ENCODE measurements at places on chromosomes 7 and 10.

DNA sequence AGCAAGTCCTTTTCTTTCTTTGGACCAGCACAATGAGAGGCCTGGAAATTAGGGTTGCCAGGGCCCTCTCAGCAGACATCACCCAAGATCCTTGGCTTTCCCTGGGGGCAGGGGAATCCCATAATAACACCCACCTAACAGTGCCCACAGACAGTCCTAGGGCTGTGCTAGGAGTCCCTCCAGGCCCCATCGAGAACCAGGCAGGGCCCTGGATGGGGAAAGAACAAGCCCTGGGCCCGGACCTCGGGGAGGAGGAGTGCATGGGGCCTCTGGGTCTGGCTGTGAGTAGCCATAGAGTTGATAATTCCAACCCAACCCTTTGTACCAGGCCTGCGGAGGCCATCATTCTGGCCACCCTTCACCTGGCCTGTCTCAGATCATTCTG, 201.2 kb upstream of the ZMIZ1 start:
- DNase-seq: no peak

GRCh38 chr10:124629415-124629814, 114.8 kb downstream of the FAM53B start:
- no peak for DNase-seq

DNA sequence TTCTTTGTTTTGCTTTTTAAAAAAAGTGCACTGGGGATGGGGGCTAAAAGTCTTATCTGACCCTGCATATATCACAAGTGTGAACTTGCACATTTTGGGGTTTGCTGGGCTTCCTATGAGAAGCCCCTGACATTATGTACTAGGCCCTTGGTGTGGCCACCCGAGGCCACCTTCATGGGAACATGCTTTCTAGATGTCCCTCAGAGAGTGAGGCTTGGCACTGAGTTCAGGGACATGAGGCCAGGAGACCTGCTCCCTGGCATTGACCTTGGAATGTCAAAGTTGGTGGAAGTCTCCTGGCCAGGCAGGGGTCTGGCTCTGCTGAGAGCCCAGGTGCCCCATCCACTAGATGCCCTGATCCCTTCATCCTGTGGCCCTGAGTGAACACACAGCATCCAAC, 536.2 kb downstream of the TCERG1L start:
- DNase-seq: no peak

DNA sequence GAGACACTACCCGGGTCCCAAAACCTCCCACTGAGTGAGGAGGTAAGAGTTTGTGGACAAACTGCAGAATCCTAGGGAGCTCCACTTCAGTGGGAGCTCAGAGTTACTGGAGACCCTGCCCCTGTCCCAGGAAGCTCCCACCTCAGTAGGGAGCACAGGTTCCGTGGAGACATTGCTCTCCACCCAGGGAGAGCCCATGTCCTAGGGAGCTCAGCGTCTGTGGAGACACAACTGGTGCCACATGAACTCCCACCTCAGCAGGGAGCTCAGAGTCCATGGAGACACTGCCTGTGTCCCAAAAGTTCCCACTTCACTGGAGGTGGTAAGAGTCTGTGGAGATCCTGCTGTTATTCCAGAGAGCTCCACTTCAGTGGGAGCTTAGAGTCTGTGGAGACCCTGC, 6.3 kb downstream of the MYO1G start:
- DNase-seq: no peak

DNA sequence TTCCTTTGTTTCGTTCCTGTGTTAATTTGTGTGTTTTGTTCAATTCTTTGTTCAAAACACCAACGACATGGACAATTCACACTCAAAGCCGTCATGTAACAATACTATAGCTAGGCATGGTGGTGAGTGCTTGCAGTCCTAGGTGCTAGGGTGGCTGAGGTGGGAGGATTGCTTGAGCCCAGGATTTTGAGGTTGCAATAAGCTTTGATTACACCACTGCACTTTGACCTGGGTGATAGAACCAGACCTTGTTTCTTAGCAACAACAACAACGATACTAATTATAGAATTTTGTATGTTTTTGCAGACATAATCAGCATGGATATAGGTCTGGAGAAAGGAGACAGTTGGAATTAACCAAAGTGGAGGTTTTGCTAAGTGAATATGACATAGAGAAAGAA, 936.2 kb downstream of the PCDH15 start:
- no peak for DNase-seq

DNA sequence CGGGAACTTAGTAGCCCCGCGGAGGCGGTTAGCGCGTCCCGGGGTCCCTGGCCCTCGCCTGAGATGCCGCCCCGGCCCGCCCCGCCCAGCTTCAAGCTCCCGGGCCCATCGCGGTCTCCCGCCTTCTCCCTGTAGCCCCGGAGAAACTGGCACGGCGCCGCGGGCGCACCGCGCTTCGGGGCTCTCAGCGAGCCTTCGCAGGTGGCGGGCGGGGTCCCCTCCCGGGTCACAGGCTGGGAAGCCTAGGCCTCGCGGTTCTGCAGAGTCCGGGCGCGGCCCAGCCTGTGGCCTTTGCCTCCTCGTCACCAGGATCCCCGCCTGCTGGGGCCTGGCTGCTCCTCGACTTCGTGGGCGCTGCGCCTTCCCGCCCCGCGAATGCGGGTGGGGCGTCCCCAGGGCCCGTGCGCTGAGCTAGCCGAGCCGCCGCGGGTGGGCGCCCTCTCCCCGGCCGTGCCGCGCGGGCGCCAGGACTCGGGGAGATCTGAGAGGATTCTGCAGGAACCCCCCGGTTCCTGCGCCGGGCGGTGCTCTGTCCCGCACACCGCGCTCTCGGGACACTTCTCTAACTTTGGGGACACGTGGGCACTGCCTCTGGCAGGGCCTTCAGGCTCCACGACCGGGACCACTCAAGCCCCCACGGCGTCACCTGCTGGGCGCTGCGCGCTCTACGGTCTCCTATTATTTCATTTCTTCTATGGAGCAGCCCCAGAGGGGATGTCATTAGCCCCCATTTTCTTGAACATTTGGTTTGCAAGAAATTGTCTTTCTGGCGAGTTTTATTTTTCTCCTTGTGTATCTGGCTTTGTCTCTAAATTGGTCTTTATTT, 682 bp upstream of the RGS10 start:
- DNase-seq: no peak

- DNase-seq: no peak
Measured at GRCh38 chr7:47368190-47368812, 213.6 kb downstream of the TNS3 start.

DNA sequence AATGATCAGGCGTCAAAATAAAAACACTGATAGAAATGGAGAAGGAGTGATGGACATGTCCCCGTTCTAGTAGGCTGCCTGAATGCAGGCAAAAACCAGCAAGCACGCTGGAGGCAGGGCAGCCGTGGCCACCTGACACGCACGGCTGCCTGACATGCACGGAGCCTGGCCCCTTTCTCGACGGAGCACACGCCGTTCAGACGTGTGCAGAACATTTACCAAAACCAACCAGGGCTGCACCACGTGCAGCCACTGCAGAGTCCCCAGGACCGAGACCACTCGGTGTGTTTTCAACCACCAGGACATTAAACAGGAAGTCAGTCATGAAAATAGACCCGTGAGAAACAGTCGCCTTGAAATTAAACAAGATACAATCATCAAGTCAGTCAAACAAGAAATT, 61.9 kb upstream of the NKX6-2 start:
- no peak for DNase-seq

DNA sequence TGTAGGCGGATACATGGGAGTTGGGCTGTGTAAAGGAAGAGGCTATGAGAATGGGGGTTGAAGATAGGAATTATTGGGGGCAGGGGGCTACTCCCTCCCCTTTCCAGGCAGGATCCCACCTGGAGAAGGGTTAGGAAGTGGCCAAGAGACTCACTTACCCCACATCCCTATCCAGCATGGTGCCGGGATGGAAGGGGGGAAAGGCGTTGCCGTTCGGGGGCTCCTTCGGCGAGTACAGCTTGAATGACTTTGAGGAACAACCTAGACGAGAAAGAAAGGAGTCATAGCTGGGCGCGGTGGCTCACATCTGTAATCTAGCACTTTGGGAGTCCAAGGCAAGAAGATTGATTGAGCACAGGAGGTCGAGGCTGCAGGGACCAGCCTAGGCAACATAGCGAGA, 8.9 kb downstream of the LDB1 start:
- DNase-seq: no peak

- DNase-seq: no peak
Measured at GRCh38 chr7:130435311-130435854, 5.4 kb downstream of the CEP41 start.

DNA sequence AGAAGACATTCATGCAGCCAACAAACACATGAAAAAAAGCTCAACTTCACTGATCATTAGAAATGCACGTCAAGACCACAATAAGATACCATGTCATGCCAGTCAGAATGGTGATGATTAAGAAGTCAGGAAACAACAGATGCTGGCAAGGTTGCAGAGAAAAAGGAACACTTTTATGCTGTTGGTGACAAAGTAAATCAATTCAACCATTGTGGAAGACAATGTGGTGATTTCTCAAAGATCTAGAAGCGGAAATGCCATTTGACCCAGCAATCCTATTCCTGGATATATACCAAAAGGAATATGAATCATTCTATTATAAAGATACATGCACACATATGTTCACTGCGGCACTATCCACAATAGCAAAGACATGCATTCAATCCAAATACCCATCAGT, 77.6 kb downstream of the C10orf90 start:
- DNase-seq: no peak

DNA sequence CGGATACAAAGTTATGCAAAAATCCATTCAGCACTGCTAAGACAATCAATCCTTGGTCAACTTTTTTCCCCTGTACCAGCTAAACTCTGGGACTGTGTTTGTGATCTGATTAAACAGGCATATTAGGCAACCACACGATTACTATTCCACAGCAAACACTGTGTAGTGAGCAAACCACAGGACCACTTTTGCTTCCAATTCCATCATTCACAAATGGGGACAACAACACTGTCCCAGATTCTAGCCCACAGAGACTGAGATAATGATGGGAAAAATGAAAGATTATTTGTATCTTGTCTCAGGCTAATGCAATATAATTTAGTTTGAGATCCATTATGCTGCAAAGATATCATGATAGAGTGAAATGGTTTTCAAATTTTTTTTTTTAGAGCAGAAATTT, 163.7 kb upstream of the AOAH start:
- no peak for DNase-seq

- no peak for DNase-seq
Measured at GRCh38 chr10:30045961-30046360, 13.4 kb downstream of the JCAD start.

- DNase-seq: peak; percentile 35
Measured at GRCh38 chr7:119175911-119176627, 951.6 kb downstream of the ANKRD7 start.

DNA sequence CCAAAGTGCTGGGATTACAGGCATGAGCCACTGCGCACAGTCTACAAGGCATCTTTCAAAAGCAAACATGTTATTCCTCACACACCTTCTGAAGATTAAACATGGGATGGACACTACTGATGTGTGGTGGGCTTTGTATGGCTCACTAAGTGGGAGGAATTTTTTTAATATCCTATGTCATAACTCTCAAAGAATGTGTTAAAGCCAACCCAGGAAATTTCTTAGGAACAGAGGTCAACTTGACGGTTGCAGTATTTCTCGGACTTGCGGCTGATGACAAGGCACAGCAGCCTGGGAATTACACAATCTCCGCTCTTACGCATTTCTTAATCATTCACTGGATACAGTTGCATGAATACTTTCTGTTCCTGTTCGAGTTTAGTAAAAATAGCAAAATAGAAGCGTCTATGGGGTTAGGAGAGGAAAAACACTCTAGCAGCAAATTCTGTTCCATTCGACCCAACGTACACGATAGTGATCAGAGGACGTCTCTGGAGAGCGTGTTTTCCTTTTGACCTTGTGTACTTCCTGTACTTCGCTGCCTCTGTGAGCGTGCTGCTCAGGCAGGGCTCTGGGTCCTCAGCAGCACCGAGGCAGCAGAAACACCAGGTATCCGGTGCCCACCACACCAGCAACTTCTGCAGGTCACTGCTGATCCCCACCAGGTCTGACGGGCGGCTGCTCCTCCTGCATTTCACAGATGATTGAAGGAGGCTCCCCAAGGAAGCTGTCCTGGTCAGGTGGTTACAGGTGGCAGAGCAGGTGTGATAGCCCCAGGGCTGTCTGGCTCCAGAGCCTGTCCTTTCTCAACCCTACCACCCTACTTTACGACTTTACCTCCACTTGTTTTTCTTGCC, 26.4 kb upstream of the SRGN start:
- no peak for DNase-seq

DNA sequence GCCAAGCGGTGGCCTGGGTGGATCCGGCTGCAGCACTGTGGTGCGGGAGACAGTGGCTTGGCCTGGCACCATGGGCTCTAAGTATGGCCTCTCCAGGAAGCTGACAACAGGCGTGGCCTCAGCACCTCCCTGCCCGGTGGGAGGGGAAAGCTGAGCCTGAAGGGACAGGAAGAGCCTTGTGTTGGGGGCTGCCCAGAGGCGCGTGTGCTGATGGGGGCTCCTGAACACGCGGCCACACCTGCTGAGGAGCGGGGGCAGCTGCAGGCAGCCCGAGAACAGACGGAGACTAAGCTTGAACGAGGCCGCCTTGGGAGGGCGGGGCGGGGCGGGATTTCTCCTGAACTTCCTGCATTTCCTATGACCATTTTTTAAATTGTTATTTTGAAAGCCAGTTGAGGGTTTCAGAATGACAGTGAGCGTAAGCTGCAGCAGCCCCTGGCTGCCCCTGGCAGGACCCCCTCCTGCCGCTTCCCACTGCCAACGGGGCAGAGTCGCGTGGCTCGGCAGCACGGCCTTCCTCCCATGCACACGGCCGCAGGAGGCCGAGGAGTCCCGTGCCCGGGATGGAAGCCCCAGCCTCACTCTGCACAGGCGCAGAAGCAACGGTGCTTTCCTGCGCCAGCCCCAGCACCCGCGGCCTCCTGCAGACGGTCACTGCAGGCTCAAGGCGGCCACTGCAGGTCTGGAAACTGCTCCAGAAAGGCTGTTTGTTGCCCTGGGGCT, 43.2 kb downstream of the DPYSL4 start:
- no peak for DNase-seq

DNA sequence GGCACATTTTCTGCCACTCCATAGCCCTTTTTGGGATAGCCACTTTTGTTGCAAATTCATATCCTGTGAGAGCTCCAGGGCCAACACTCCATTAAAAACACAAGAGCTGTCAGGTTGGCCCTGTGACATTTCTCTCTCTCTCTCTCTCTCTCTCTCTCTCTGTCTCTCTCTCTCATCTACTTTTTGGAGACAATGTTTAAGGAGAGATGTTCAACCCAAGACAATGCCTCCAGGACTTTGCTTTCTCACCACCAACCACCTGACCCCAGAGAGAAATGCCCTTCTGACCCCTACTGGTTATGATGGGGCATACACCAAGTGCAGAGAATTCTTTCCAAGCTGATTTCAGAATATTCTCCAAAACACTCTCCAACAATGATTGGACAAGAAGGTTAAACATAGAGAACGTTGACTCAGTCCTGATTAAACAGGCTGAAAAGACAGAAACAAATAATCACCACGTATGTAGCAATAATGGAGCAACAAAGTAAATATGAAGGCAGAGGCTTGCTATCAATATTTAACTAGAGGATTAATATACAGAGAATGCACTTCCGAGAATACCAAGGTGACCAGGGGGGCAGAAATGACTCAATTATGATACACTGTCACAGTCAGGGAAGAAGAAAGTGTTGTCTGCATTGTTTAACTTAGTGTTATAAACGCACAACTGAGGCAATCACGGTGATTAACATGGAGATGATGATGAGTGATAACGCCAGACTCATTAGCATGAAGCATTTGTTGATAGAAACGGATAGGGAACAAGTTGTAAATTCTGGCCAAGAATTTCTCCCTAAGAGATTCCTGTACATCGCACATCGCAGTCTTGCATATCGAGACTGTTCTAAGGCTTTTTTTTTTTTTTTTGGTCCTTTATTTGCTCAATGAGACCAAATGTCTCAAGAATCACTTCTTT, 178.5 kb downstream of the NRP1 start:
- DNase-seq: no peak

- DNase-seq: no peak
Measured at GRCh38 chr10:50567384-50567783, 56.4 kb downstream of the SGMS1 start.
